ENCODE measurements at places on chromosomes 16 and 17.
A peak's percentile ranks its signal among the peaks of the same experiment; 100 is the strongest.

- no peak for DNase-seq
Observed at GRCh38 chr17:47811709-47812108, 9.9 kb downstream of the OSBPL7 start.

GRCh38 chr16:56997931-56998330 is 8.6 kb downstream of the NLRC5 start:
- DNase-seq = no peak

DNA sequence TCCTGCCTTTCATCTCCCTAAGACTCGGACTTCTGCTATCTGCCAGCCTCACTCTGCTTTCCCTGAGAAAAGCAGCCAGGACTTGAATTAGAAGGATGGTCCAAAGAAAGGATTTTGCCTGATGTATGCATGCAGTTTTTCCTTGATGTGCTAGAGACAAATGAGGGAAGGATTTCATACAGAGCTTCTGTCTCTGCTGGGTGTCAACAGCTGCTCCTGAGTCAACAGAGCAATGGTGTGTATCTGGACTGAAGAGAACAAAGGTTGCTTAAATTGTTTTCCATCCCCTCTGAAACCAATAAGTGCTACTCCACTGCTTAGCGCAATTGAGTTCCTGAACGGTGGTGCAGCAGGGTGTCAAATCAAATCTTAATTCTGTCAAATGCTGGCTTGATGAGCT is 680.6 kb upstream of the C16orf82 start:
- DNase-seq = no peak

DNA sequence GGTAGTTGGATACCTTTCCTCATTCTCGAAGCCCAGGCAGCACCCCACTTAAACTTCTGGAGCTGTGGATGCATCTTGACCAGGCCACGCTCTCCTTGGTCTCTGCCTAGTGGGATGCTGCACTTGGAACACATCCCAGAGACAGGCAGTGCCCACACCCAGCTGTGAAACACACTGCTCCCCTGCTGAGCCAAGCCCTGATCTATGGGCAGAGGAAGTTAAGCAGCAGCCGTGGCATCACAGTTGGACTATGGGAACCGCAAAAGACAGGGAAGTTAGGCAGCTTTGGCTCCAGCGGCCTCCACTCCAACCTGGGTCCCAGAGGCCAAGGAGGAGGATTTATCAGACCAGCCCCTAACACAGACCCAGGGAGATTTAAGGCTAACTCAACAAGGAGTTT is 284.8 kb upstream of the CCL2 start:
- DNase-seq = no peak

- no peak for DNase-seq
Observed at GRCh38 chr17:59527931-59528330, 37.5 kb upstream of the DHX40 start.

DNA sequence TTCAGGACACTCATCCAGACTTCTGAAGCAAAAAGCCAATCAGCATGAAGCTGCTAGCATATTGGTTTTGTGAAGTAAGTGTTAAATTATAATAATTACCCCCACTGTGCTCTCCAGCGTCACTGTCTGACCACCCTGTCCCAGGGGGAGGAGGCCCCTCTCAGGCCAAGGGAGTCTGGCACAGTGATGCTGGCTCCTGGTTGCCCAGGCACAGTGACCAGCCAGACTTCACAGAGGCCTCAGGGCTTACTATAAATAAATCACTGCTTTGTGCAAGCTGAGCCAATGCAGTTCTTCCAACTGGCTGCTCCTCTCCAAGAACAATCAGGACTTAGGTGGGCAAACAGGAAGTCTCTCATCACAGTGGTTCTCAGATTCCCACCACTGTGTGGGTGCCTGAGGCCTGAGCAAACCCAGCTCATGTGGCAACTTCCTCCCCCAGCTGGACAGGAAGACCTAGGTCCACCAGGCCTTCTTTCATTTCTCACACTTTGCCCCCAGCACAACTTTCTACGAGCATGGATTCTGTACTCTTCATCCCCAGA is 1.7 kb upstream of the DBNDD1 start:
- no peak for DNase-seq

DNA sequence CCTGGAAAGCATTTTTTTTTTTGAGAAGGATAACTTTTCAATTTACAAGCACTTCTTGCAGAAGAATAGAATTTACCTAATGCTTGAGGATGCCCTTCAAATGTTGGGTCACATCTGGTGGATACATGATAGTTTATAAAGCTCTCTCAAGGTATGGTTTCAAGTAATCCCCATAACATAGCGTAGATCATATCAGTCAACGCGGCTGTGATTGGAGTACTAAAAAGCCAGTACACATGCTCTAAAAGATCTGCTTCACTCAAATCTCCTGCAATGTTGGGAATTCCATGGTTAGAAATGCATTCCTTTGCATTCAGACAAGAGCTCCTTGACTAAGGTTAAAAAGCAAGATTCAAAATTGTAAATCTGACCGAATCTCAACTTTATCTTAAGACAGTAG is 3.9 kb upstream of the KCNJ16 start:
- no peak for DNase-seq

DNA sequence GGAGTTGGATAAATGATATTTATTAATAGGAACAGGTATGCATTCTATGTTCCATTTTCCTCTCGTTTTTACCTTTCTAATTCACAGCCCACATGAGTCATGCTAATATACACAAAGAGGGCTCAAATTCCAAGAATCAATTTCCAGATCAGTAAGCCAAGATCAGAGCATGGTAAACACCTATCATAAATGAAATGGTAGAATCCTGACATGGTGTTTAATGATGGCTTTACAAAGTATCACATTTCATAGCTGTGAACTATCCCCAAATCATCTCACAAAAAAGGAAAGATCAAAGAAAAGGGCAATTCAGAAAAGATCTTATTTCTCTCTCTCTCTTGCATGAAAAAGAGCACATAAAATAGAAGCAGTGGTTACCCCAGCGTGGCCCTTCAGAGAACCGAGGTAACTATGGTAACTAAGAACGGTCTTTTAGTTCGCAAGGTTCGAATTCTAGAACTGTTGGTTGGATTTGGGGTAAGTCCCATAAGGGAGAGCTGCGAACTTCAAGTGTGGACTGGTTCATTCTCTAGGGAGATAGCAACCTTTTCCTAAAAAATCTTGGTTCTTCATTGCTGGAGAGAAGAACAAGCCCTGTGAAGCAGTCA is 73.0 kb downstream of the MARCHF10 start:
- DNase-seq = no peak

DNA sequence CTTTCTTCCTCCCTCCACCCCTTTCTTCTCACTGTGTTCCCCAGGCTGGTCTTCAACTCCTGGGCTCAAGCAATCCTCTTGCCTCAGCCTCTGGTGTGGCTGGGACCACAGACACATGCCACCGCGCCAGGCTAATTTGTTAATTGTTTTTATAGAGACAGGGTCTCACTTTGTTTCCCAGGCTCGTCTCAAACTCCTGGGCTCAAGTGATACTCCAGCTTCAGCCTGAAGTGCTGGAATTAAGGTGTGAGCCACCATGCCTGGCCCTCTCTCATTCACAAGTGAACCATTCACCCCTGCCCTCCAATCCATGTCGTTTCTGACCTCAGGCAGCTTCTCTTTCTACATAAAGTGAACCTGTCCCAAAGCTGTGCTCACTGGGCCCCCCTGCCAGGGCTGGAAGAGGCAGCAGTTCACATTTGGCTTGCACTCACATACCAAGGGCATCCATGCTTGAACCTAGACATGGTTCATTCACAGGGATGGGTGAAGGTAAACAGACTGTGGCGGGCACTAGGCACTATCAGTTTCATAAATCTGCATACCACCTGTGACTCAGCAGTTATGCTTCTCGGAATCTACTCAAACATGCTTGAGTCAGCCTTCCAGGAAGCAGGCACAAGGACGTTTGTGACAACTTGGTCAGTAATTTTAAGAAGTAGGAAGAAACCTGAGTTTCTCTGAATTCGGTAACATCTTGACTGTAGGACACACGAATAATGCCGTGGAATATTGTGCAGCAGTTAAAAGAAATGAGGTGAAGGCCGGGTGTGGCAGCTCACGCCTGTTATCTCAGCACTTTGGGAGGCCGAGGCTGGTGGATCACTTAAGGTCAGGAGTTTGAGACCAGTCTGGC is 6.0 kb upstream of the RNF213 start:
- peak; percentile 59 for DNase-seq

- no peak for DNase-seq
Observed at GRCh38 chr16:55051571-55052347, 121.1 kb downstream of the IRX5 start.

- DNase-seq = peak; percentile 35
Observed at GRCh38 chr17:42118545-42118944, 2.6 kb downstream of the KAT2A start.

DNA sequence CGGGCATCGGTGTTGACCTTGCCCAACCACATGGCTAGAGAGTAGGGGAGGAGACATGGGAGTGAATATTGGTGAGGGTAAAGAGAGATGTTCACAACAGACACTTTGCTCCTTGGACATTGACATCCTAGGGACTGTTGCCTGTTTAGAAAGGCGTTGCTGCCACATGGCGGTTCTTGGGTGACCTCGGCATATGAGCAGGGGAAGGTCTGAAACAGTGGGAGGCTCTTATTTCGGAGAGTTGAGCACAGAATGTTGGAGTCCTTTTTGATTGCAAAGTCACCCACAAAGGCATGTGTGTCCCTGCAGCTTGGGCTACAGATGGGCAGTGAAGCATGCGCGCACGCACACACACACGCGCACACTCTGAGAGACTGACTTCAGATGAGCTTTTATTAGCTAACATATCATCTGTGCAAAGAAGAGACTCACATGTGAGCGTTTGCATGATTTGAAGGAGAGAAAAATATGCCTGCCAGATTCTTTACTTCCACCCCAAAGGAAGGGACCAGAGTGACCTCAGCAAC is 104.4 kb downstream of the SHISA9 start:
- no peak for DNase-seq

DNA sequence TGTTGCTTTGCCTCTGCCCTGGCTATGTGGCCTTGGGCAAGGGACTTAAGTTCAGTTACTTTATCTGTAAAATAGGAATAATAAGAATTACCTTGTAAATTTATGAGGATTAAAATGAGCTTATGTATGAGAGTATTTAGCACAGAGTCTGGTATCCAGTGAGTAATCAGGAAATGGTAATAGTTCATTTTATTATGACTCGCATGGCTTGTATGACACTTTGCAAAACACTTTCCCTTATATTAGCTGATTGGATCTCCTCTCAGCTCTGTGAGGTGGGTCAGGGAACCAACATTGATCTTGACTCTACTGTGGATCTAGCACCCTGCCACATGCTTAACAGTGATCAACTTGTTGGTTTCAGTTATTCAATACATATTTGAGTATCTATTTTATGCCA is 8.3 kb upstream of the CDH3 start:
- DNase-seq = no peak

DNA sequence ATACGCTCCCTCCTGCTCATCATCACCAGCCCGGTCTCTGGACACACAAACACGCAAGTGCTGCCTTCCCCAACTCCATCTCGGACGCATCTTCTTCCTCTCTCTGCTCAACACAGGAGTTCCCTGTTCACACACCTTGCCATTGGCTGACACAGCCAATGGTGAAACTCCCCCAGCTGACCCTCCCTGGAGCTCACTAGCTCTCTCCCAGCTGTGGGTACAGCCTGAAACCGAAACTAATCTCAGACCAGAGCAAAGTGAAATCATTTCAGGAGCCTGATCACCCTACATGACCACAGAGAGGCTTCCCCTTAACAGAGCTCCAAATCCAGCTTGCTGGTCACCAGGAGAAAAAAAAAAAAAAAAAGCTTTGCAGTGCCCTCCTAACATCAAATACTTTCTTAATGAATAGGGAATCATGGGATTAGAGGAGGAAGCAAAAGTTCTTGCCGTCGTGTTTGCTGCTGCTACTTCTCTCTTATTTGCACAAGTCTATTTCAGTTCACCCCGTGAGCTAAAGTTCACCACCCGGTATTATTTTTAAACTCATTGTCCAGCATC is 8.3 kb downstream of the CUEDC1 start:
- no peak for DNase-seq

GRCh38 chr17:77297693-77298666 is 157.2 kb downstream of the SEC14L1 start:
- no peak for DNase-seq

DNA sequence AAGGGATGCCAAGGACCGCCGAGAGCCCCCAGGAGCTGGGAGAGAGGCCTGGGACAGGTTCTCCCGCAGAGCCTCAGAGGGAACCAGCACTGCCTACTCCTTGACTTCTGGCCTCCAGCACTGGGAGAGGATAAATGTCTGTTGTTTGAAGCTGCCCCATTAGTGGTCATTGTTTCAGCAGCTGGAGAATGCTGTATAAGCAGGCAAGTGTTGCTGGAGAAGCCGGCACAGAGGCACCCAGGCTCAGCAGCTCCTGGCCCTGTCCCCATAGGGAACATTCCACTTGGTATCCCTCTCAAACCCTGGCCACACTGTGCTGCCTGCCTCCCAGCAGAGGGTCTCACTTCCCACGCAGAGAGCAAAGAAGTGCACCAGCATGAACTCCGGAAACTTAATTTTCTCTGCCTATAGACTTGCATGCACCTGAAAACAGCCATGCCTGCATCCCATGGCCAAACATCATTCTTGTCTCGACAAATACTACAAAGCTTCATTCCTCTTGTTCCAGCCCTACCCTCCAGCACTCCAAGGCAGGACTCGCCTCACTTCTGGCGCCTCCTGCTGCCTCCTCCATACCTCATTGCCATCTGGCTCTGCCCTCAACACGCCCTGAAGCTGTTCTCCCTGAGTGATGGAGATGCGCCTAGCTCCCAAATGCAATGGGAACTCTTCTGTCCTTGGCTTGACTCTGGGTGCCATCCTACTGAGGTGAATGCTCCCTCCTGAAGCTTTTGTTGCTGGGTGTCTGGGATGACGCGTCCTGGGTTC is 88.1 kb downstream of the DNAH17 start:
- no peak for DNase-seq

DNA sequence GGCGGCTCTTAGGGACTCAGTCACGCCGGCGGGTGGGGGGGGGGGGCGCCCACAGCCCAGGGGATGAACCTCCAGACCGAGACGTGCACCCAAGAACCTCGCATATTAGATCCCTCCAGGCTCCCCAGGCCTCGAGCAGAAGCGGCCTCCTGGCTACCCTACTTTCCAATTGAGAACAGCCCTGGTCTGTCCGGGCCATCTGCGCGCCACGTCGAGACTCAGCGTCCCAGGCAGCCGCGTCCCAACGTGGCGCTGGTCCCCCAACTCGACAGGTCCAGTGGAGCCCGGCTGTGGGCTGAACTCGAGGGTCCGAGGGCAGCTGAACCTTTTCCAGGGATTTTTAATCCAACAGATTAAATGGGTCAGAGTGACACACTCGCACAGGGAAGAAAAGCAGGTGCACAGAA is 2.3 kb upstream of the IRX3 start:
- no peak for DNase-seq

- DNase-seq = no peak
Observed at GRCh38 chr17:19024101-19025078, 19.8 kb upstream of the FAM83G start.

Data from activated T-cell treated with anti-CD3 and anti-CD28 coated beads, Interleukin-2, amount 50 U/mL, for 4 hours (primary cell).